ENCODE measurements at places on chromosomes 4 and X.

DNA sequence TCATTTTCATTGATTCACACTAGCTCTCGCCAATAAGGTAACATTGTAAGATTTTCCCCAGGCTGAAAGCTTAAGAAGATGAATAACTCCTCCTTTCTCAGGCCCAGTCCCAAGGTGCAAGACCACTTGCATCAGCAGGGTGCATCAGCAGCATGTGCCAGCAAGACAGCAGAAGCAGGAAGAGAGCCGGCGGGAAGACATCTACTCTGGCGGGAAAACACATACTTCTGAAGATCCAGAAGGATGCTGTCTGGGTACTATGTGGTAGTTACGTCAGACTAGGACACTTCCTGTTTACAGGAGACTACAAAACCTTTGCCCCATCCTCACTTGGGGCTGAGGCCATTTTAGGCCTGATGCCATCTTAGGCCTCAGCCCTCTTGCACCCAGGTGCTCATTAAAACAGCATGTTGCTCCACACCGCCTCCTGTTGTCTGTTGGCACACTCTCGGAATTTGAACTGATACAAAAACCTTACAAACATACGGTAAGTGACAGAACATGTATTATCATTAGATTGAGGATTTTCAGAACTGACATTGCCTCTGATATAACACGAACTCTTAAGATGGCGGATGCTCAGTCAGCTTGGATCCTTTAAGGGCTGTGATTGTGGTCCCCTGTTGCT is 886.5 kb upstream of the EPHA5 start:
- no peak for DNase-seq

GRCh38 chr4:1795299-1796195 is 2.5 kb downstream of the FGFR3 start:
- no peak for DNase-seq

DNA sequence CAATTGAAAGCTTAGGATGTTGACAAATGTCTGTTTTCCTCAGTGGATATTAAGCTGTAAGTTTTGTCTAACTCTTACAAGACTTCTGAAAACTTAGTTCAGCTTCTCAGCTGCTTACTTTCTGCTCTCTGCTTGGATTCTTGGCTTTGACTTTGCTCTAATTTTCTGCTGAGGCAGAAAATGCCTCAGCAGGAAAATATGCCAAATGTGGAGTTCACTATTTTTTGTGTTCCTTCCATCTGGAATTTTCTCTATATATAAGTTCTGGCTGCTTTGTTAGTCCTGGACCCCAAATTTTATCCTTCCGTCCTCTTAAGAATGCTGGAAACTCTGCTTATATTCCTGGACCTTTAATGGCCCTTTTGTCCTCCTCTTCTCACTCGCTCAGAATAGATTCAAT is 352.6 kb upstream of the NWD2 start:
- no peak for DNase-seq

GRCh38 chr4:69054578-69055200 is 41.6 kb upstream of the UGT2B7 start:
- DNase-seq = no peak

DNA sequence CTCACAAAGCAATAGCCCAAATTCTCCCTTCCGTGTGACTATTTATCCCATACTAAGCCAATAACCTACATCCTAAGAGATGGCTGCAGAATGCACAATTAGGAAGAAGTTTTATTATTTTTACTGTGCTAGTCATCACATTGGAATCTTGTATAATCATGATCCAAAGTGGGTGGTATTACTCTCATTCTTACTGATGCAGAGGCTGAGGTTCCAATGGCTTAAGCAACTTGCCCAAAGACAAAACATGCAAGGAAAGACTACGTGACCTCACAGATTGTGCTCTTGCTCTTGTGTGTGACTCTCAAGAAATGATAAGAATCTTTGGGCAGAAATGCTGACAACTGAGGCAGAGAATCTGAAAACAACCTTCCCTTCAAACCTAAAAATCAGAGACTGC is 212.2 kb downstream of the LDB2 start:
- DNase-seq = no peak

GRCh38 chr4:141501931-141502330 is 134.5 kb upstream of the IL15 start:
- DNase-seq = no peak

DNA sequence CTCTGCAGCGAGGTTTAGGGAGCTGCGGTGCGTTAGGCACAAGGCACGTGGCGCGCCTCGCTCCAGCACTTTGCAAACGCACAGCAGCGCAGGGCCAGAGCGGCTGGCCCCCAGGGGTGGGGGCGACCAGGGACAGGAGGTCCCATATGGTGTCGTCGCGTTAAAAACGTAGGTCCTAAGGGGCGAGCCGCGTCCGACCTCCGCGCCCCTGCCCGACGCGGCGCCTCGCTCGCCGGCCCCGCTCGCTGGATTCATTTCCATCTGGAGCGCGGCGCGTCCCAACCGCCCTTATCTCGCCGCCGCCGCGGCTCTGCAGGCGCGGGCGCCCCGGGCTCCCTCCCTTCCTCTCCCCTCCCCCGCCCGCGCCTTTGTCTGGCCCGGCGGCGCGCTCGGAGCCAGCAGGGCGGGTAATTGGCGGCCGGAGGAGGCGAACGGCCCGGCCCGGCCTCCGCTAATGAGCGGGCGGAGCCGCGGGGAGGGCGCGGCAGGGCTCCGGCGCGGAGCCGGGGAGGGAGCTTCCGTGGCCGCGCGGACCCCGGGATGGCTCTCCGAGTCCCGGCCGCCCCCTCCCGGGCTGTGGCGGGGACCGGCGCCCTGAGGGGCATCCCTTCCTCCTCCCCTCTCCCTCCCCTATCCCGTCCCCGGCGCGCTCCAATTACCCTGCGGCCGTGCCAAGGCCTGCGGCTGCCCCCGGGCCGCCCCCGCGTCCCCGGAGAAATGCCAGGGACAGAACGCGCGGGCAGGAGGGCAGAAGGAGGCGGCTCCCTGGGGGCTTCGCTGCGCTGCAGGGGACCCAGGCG is 409.0 kb downstream of the BCOR start:
- no peak for DNase-seq

DNA sequence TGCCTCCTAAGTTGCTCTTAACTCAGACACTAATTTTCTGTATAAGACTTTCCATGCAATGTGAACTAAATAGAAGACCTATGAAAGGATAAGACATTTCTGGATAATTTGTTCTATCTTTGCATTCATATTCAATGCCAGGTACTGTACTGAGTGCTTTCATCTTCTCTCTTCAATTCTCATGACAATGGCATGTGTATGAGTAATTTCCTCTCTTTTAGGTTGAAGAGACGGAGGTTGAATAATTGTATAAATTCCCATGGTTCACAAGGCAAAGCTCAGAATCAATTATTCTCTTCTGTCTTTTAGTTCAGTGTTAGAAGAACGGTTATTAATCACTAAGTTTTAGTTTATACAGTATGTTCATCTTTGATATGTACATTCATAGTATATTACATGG is 29.3 kb upstream of the CFAP299 start:
- no peak for DNase-seq

DNA sequence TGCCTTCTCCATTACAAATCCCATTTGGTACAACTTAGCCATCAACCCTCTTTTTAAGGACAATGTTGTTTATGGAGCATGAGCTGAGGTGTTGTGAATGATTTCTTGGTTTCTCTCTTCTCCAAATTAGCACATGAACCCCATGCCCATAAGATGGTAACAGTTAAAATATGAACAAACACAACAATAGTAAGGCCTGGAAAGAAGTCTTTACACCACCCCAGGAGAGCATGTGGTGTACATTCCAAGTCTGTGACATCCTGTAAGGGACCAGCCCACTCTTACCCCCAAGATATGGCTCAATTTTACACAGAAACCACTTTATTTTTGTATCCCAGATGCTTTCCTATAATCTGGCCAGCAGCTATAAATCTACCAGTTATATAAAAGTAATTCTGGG is 226.1 kb downstream of the COX18 start:
- DNase-seq = no peak

Measured in CD14-positive monocyte (primary cell).